ENCODE measurements at places on chromosomes 7 and 10.
A peak's percentile ranks its signal among the peaks of the same experiment; 100 is the strongest.

DNA sequence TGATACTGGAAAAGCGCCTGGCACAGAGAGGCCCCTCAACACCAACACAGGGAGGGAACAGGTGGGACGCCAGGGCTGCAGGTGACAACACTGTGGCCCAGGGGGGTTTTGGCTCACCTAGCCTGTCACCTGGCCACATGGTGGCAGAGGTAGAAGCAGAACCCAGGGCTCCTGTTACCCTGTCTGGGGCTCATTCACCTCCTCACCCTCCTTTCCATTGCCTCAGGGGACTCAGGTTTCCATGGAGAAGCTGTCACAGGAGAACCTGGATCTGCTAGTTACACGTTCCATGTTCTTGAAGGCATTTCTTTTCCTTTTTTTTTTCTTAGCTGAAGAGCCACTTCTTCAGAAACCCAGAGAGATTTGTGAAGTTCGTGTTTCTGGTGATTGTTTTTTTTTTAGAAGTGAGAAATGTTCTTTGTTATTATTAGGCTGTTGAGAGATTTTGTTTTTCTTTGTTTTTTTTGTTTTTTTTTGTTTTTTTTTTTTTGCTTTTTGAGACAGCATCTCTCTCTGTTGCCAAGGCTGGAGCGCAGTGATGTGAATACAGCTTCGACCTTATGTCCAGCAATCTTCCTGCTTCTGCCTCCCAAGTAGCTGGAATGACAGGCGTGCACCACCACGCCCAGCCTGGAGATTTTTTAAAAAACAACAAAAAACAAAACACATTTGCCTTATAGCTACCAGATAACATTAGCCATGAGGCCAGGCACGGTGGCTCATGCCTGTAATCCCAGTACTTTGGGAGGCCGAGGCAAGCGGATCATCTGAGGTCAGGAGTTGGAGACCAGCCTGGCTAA, 16.0 kb downstream of the DENND2A start:
- no peak for DNase-seq

DNA sequence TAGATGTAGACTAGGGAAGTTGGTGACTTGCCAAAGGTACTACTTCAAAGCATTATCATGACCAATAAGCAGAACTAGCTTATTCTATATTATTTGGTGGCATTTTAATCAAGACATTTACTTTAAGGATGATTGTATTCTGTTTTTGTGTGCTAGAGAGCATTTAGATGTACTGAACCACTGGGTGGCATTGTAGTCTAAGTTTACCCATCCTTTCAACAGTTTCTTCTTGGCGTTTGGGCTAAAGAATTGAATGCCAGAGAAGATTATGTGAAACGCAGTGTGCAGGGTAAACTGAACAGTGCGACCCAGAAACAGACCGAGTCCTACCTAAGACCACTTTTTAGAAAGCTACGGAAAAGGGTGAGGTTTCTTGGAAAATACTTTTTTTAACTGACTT, 26.8 kb downstream of the PRPF18 start:
- DNase-seq = no peak

- DNase-seq = no peak
Measured at GRCh38 chr10:86121200-86121599, 245.4 kb downstream of the GRID1 start.

GRCh38 chr7:140229591-140230515, 53.1 kb upstream of the KDM7A start:
- no peak for DNase-seq

DNA sequence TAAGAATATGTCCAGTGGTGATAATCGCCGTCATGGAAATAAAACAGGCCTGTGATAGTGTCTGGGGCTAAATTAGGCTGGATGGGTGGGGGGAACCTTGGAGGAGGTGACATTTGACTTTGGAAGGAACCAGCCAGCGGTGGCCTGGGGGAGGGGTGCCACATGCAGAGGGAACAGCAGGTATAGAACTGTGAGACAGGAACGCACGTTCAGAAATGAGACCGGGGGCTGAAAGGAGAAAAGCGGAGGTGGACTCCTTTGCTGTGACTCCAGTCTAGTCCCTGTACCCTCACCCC, 2.6 kb upstream of the CYP26A1 start:
- no peak for DNase-seq

DNA sequence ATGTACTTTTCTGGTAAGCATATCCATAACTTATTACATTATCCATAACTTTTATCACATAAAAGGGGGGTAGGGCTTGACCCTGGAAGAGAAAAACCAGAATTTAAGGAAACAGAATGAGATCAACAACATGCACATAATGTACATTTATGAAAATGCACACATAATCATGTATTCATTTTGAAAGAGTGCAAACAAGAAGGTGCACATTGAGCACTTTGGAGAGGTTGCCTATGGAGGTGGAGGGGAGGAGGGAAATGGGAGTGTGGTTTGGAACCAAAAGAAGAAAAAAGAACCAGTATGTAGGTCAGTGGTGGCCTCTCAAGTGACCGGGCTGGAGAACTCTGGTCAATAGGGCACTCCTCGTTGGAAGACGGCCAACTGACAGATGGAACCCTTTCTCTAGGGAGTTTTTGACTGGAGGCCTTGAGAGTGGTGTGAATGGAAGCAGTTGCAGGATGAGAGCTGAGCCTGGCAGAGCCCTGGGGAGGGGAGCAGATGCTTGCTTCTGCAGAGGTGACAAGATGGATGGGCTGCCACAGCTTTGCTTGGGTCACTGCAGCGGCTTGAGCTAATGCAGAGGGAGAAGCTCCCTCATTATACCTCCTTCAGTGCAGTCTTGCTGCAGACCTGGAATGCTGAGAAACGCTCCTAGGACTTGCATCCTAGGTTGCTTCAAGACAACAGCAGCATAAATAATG, 192.7 kb downstream of the SEC23IP start:
- DNase-seq = no peak

GRCh38 chr7:111853201-111853990, 291.1 kb upstream of the IMMP2L start:
- DNase-seq = no peak

GRCh38 chr10:94571528-94571927, 25.9 kb downstream of the HELLS start:
- no peak for DNase-seq

DNA sequence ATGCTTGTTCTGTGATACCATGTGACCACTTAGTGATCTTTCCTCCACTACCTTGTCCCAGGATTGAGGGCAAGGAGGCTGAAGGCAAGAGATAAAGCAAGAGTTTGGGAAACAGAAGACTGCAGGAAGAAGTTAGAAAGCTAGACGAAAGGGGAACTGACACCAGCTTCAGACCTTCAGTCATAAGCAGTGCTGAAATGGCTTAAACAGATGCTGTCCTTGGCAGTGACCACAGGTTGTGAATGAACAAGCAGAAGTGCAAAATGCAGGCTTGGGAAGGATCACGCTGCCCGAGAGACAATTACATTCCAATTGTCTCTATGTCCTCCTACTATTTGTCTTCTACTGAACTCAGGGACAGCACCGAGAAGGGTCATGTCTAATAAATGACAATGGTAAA, 704.9 kb upstream of the AUTS2 start:
- no peak for DNase-seq

- DNase-seq = no peak
Measured at GRCh38 chr10:22618078-22618785, 96.1 kb downstream of the PIP4K2A start.

- DNase-seq = no peak
Measured at GRCh38 chr7:91043186-91043585, 221.0 kb upstream of the FZD1 start.

GRCh38 chr7:87345166-87345927, at the start of gene CROT:
TSS of gene CROT (plus strand) at chr7:87345664. CDS start at chr7:87349069, 3,405 bp downstream.
- peak; percentile 61 for DNase-seq

- DNase-seq = peak; percentile 90
Measured at GRCh38 chr7:14507617-14508016, 394.9 kb downstream of the DGKB start.

DNA sequence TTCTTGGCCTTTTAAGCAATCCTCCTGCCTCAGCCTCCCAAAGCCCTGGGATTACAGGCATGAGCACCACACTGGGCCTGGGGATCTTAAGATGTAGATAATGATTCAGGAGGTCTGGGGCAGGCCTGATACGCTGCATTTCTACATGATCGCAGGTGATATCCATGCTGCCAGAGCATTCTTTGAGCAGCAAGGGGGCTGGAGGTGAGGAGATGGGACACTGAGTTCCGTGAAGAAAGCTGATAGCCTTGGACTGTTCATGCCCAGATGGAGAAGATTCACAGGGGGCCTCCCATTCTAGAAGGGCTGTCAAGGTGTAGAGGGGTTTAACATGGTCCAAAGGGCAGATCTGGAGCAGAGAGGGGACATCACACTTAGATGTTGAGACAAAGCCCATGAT, 480.3 kb downstream of the RPS24 start:
- DNase-seq = no peak

- DNase-seq = no peak
Measured at GRCh38 chr10:44010873-44011602, 362.4 kb upstream of the ZNF32 start.

DNA sequence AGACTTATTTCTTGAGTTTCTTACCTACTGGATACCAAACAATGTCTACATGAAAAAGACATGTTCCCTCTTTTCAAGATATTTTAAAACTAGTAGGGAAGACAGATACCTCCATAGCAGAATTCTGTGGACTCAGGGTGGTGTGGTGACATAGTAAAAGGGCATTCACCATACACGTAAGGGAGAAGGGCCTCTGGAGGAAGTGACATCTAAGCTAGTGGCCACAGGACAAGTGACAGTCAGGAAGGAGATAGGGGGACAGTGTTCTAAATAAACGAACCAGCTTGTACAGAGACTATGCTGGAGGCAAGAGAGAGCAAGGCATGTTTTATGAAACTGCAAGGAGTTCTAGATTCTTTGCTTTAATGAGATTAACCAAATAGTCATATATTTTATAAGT, 321.7 kb upstream of the LRGUK start:
- DNase-seq = no peak

DNA sequence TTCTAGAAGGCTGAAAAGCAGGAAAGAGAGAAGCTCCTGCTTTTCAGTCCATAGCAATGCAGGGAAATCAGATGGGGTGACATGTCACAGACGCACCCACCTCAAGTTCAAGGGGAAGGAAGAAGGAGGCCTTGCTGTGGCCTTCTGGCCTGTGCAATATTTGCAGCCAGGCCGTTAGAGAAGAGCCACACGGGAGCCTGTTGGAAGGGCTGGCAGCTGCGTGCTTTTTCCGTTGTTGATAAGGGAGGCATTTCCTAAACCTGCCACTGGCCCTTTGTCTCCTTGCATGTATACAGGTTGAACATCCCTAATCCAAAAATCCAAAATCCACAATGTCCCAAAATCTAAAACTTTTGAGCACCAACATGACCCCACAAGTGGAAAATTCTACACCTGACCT, 492.5 kb upstream of the ZMIZ1 start:
- no peak for DNase-seq

DNA sequence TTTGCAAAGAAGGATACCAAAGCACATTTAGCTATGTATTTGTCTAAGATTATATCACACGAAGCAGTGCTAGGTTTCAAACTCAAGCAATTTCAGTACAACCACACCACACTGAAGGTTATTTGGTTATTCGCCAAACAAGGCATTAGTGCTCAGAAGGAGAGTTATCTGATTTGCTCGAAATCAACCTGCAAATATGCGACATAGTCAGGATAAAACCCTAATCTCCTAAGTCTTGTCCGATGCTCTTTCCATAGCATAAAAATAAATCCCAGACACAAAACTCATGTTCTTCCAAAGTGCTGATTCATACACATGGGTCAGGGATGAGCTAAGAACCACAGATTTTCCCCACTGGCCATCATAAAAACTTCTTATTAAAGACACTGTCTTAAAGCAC, 1288.0 kb upstream of the SORCS1 start:
- no peak for DNase-seq

DNA sequence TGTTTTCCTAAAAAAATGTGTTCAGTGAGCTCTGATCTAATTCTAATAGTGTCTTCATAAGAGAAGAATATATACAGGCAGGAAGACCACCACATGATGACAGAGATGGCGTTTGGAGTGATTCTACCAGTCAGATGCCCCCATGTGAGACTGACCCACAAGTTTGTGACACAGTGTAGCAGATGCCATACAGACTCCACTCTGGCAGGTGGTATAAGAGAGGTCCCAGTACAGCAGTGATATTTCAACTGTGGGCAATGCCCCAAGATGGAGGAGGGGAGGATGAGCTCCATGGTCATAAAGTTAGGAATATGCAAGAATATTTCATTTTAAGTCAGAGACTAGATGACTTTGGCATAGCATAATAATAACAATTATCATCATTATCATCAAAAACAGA, 1022.6 kb downstream of the KCNMA1 start:
- DNase-seq = no peak
